ENCODE measurements at places on chromosomes 2 and 18.

DNA sequence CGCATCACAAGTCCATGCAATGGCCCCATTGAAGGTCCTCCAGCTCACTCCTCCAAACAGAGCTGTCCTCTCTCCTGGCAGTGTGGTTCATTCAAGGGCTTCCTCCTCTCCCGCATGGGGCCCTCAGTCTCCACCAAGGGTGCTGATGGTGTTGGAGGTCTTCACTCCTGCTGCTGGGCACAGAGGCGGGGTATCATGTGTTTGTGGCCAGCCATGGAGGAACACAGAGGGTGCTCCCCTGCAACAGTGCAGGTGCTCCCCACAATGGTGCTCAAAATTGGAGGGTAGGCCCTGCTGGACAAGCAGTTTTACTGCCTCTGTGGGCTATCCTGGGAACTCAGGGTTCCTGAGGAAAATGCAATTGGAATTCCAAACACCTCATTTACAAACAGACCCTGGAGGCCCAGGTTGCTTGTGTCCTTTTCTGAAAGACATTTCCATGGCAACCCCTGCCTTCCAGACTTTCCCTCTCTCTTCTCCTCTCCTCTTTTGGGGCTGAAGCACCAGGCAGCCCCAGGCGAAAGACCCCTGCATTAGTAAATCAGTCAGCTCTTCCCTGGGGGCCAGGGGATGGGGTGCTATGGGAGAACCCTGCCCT lies 256.0 kb downstream of the HAUS1 start:
- H3K27me3 ChIP-seq = no peaks in the 10 kb centered on the region
- no peaks in the 10 kb centered on the region for H3K4me1 ChIP-seq
- no peaks in the 10 kb centered on the region for H3K36me3 ChIP-seq
- H3K27ac ChIP-seq = no peak overlapping the region
- no peak overlapping the region for H3K4me3 ChIP-seq

DNA sequence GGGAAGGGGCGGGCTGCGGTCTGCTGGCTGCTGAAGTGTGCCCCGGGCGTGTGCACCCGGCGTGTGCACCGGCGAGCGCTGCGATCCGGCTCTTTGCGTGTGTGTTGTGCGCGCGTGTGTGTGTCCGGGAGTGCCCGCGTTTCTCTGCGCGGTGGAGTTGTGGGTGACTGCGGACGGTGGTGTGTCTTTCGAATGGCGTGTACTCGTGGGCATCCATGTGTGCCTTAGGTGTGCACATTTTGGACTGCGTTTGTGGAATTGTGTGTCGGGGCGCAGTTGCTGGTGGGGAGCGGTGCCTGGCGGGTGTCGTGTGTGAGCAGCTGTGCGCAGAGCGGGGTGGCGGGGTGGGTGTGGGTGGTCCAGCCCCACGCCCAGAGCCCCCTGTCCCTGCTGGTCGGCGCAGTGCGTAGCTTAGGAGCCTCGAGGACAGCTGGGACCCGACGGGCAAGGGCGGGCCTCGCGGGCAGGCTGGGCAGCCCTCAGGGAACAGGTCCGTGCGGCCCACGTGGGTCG lies 533 bp downstream of the HPCAL1 start:
- H3K4me3 ChIP-seq = peak overlapping the region; percentile 82
- no peaks in the 10 kb centered on the region for H3K27me3 ChIP-seq
- peak; percentile 21 for DNase-seq
- H3K4me1 ChIP-seq = peaks cover 6% of the 10 kb centered on the region
- peak overlapping the region; percentile 46 for H3K27ac ChIP-seq

DNA sequence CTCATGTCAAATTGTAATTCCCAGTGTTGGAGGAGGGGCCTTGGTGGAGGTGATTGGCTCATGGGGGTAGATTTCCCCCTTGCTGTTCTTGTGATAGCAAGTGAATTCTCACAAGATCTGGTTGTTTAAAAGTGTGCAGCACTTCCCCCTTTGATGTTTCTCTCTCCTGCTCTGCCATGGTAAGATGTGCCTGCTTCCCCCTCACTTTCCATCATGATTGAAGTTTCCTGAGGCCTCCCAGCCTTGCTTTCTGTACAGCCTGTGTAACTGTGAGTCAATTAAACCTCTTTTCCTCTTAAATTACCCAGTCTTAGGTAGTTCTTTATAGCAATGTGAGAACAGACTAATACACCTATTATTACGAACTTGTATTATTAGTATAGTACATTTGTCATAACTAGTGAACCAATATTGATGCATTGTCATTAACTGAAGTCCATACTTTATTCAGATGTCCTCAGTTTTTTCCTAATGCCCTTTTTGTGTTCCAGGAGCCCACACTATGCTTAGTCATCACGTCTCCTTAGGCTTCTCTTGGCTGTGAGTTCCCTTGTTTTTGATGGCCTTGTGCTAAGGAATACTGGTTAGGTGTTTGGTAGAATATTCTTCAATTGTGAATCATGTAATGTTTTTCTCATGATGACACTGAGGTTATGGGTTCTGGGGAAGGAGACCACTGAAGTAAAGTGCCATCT lies 4.5 kb upstream of the MAP3K2 start:
- DNase-seq = no peak
- no peaks in the 10 kb centered on the region for H3K27me3 ChIP-seq
- no peak overlapping the region for H3K4me3 ChIP-seq
- no peak overlapping the region for H3K27ac ChIP-seq

DNA sequence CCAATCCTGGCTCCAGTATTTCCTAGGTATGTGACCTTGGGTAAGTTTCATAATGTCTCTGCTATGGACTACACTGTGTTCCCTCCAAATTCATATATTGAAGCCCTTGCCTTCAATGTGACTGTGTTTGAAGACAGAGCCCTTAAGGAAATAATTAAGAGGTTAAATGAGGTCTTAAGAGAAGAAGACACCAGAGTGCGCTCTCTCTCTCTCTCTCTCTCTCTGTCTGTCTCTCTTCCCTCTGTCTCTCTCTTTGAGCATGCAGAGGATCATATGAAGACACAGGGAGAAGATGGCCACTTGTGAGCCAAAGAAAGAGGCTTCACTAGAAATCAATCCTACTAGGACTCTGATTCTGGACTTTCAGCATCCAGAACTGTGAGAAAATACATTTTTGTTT lies 52.2 kb downstream of the NXPH2 start:
- no peak overlapping the region for H3K27ac ChIP-seq
- no peak for DNase-seq
- H3K4me1 ChIP-seq = no peaks in the 10 kb centered on the region
- no peak overlapping the region for H3K4me3 ChIP-seq
- H3K36me3 ChIP-seq = no peaks in the 10 kb centered on the region

DNA sequence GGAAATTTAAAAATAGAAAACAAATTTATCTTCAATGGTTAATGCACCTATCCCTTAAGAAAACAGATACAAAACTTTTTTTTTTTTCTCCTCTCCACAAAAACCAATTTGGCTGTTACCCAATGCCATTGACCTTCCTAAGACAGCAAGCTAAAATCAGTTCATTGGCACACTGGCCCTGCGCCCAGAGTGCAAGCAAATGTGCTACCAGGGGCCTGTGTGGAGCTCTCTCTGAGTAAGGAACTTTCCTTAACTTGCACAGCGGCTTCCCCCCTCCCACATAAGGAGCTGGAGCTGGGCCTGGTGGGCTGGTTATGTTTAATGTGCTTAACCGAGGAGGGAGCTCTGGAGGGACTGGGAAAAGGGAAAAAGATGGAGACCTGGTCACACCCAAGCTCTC lies 17.6 kb upstream of the POU3F3 start:
- H3K27ac ChIP-seq = no peak overlapping the region
- no peaks in the 10 kb centered on the region for H3K4me1 ChIP-seq
- no peak for DNase-seq
- no peaks in the 10 kb centered on the region for H3K36me3 ChIP-seq

Data from fibroblast of lung (primary cell).